Osteoblast (primary cell): ENCODE measurements at places on chromosomes 6 and 20.

DNA sequence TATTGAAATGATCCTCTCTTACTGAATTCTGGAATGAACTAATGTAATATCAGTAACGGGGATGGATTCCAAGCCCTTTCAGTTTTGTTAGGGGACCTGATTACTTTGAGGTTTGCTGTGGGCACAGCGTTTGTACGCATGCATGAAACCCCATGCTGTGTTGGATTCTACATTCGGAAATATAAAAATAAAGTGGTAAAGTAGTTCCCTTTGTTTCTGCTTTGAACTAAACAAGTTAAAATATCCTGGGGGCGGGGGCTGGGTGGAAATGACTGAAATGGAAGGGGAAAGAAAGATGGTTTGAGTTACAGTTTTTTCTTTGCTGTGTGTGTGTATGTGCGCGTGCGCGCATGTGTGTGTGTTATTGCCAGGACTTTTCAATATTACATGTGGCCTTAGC is 196.5 kb upstream of the OPRM1 start:
- no peak for DNase-seq

- DNase-seq = no peak
These were observed 58.7 kb downstream of the PDSS2 start for GRCh38 chr6:107400616-107401147.

DNA sequence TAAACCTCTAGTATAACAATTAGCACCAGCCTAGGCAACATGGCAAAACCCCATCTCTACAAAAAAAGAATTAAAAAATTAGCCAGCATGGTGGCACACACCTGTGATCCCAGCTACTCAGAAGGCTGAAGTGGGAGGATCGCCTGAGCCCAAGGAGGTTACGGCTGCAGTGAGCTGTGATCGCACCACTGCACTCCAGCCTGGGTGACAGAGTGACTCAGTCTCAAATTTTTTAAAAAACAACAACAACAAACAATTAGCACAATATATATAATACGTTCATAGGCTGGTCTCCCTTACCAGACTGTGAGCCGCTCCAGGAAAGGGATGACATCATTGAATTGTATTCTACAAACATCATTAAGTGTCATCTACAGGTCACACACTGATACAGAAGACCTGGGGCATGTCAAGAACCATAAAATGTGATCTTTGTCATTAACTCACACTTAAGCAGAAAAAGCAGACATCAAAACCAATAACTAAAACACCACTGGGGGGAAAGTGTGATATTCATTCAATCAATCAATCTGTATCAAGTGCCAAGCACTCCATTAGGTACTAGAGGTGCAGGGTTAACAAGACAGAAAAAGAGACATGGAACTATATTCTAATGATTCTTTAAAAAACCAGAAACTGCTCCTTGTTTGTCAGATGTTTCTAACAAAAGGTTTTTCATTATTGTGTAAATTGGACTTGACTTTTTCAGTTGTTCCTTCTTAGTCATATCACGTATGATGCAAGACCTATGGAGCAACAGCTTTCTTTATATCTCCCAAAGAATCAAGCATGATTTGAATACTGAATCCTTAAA is 17.8 kb downstream of the MAP3K5 start:
- peak; percentile 57 for DNase-seq

DNA sequence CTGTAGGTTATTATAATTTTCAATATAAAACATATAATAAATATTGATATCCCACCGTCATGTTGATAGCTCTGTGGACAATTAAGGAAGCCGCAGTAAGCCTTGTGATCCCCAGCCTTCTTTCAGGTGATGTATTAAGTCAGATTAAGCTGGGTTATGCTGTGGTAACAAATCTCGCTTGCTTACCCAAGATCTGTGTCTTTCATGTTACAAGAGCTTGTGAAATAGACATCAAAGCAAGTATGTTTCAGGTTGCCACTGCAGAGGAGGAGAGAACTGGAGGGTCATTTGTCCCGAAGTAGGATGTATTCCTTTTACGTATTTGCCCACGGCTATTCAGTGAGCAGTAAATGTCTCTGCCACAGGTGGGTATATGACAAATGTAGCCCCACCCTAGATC is 17.8 kb upstream of the BCKDHB start:
- no peak for DNase-seq

- DNase-seq = no peak
These were observed 37.4 kb downstream of the SLC35D3 start for GRCh38 chr6:136959471-136959891.

- DNase-seq = no peak
These were observed 410.7 kb upstream of the RUNX2 start for GRCh38 chr6:44917430-44917829.
